Esophagus squamous epithelium (tissue), 5 donors: ENCODE measurements at places on chromosomes 1 and 21. TPM values are rescaled to one million over a fixed set of nuclear protein-coding genes. Genes with fewer than 3 reads are reported as not detected.

DNA sequence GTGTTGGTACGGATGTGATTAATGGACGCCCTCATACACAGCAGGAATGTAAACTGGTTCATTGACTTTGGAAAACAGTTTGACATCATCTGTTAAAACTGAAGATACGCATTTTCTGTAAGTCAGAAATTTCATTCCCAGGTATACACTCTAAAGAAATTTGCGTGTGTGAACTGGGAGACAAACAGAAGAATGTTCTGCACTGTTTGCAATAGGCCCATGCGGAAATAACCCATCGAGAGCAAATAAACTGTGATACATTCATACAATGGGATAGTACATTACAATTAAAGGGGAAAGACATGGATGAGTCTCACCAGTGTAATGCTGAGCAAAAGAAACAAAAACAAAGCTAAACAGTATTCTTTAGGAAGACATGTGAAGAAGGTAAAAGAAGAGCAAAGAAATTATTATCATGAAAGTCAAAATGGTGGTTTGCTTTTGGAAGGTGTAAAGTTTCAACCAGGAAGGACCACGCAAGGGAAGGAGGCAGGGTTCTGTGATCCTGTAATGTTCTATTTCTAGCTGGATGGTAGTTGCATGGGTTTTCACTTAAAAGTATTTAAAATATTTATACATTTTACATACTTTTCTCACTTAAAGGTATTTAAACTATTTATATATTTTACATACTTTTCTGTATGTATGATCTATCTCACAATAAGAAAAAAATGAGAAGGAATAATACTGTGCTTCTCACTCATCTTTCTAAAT, 30.3 kb downstream of the INTS7 start:
- H3K27me3 ChIP-seq = no peaks in the 10 kb centered on the region
- no peak overlapping the region for H3K4me3 ChIP-seq
- H3K36me3 ChIP-seq = no peaks in the 10 kb centered on the region

GRCh38 chr1:230940848-230941247, 37.8 kb downstream of the TTC13 start:
- no peak overlapping the region for H3K4me3 ChIP-seq
- H3K36me3 ChIP-seq = no peaks in the 10 kb centered on the region
- no peaks in the 10 kb centered on the region for H3K27me3 ChIP-seq
- no peak overlapping the region for H3K27ac ChIP-seq
- no peaks in the 10 kb centered on the region for H3K4me1 ChIP-seq
- DNase-seq = no peak

- H3K27me3 ChIP-seq = no peaks in the 10 kb centered on the region
- no peak overlapping the region for H3K27ac ChIP-seq
- H3K4me1 ChIP-seq = peaks cover 16% of the 10 kb centered on the region
- no peak for DNase-seq
These were observed 48.8 kb downstream of the ZBTB40 start for GRCh38 chr1:22500471-22500870.

DNA sequence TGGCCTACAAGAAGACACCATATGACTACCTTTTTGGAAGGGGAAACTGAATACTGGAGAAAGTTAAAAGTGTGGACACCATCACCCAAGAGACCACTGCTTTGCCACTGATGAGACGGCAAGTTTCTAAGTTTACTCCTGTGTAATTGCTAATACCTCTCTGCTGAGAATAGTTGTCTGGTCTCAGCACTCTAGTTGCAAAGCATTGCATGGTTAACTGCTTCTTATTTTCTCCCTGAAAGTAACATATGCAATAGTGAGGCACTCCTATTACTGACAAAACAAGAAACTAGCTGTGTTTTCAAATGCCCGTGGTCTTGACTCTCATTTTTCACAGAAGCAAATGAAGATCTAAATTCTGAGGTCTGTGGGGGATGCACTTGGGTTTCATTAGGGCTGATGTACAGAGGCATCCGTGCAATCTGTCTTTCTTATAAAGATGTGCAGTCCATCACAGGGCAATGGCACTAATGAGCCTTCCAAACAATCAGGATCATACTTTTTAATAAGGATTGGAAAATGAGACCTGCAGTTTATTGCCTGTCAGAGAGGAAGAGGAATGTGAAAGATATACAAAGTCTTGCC, 62.9 kb downstream of the IFI44 start:
- H3K27ac ChIP-seq = no peak overlapping the region
- H3K4me1 ChIP-seq = no peaks in the 10 kb centered on the region
- DNase-seq = no peak
- no peaks in the 10 kb centered on the region for H3K36me3 ChIP-seq

DNA sequence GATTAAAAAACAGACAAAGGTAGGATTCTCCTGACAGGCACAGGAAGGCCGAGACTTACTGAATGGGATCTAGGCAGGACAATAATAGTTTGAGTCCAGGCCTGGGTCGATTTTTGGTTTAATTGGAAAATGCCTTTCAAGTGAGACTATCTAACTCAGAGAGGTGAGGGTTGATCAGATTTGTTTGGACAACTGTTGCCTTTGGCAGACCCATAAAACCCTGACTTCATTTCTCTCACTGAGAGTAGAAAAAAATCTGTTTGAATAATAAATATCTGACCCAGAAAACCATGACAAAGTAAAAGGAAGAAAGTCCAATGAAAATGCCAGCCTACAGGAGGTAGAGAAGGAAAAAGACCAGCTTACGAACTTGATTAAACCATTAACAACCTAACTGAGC, 12.3 kb upstream of the SLC30A10 start:
- H3K4me3 ChIP-seq = no peak overlapping the region
- H3K36me3 ChIP-seq = no peaks in the 10 kb centered on the region

- no peak for DNase-seq
- no peak overlapping the region for H3K27ac ChIP-seq
- H3K27me3 ChIP-seq = no peaks in the 10 kb centered on the region
- peaks cover 5% of the 10 kb centered on the region for H3K4me1 ChIP-seq
These were observed 38.1 kb downstream of the TNFRSF9 start for GRCh38 chr1:7902478-7903085.

DNA sequence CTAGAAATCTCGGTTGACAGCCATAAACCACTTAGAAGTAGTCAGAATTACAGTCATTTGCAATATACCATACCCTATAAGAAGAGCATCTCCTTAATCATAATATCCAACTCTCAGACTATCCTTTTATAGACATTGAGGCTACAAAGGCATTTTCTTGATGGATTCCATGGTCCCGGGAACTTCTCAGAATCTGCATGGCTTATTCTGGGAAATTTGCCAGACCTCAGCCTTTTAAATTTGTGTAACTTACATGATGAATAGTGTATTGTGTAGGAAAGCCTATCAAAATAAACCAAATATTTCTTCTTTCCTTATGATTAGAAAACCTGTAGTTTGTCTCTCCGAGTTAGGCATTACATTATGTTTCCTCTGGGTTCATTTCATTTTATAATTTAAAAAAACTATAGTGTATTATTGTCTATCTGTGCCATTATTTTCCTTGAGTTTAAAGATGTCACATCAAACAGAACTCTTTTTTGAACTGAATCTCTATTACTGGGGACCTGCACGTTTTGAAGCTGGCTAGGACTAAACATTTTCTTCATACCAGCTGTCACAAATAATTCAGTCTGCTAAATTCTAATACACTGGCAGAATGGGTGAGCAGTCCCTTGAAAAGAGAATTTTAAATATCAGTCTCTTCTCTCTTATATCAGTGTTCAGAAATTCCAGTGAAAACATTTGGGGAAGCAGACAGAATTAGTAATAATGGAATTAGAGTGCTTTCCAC, 102.9 kb downstream of the GABPA start:
- peaks cover 18% of the 10 kb centered on the region for H3K4me1 ChIP-seq
- no peak for DNase-seq
- no peak overlapping the region for H3K27ac ChIP-seq
- no peaks in the 10 kb centered on the region for H3K36me3 ChIP-seq

DNA sequence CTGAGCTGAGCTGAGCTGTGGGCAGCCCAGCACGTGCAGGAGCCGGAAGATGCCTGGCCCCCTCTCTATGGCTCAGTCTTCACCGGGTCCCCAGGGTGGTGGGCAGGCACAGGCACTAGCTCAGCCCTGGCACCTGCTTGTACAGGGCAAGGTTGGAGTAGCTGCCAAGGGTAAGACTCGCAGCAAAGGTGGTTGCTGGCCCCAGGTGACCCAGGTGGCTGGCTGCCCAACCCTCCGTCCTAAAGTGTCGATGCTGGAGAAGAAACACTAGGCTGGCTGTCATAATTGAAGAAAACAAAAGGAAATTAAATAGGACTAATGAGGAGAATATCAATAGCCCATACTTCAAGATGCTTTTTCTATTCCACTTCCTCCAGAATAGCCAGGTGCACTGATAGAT, 77.1 kb upstream of the ACTL8 start:
- H3K36me3 ChIP-seq = peaks cover 91% of the 10 kb centered on the region
- H3K4me1 ChIP-seq = peaks cover 24% of the 10 kb centered on the region
- DNase-seq = no peak
- H3K4me3 ChIP-seq = no peak overlapping the region

DNA sequence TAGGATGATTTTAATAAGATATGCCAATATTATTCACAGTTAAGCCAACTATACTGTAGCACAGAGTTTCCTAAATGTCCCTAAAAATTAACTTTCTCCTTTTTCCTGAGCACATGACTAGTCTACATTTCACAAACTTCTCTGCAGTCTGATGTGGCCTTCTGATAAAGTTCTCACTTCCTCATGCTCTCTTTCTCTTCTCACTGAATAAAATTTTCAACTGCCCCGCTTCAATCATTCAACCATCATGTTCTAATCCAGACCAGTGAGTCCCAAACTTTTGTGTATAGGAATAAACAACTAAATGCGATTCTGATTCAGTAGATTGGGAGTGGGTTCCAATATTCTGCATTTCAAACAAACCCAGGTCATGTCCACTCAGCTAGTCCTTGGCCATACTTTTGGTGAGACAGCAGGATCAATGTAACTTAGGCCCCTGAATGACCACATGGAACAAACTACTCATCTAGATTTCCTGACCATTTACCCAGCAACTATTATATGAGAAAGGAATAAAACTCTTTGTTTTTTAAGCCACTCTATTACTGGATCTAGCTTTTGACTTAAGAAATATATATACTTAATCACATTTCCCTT, 20.1 kb downstream of the TUT4 start:
- H3K4me3 ChIP-seq = no peak overlapping the region
- no peaks in the 10 kb centered on the region for H3K36me3 ChIP-seq
- DNase-seq = no peak
- no peak overlapping the region for H3K27ac ChIP-seq
- H3K27me3 ChIP-seq = no peaks in the 10 kb centered on the region
- H3K4me1 ChIP-seq = no peaks in the 10 kb centered on the region

- H3K36me3 ChIP-seq = no peaks in the 10 kb centered on the region
- no peaks in the 10 kb centered on the region for H3K27me3 ChIP-seq
- H3K4me3 ChIP-seq = no peak overlapping the region
- H3K4me1 ChIP-seq = peaks cover 76% of the 10 kb centered on the region
- H3K27ac ChIP-seq = no peak overlapping the region
These were observed 34.6 kb downstream of the EIF2D start for GRCh38 chr1:206577626-206578025.

OLIG1 gene
- total RNA-seq = not detected

TMEM61 gene
- 1.0 TPM for total RNA-seq

ENSA gene
- total RNA-seq = 179 TPM

TBX19 gene
- 1.5 TPM for total RNA-seq

TSSK3 gene
- 0.57 TPM for total RNA-seq

CA6 gene
- not detected for total RNA-seq

TMPRSS3 gene
- not detected for total RNA-seq

FCN3 gene
- 4.7 TPM for total RNA-seq
